ENCODE measurements at places on chromosomes 5 and 9. TPM values are rescaled to one million over a fixed set of nuclear protein-coding genes. Genes with fewer than 3 reads are reported as not detected.
A peak's percentile ranks its signal among the peaks of the same experiment; 100 is the strongest.

DNA sequence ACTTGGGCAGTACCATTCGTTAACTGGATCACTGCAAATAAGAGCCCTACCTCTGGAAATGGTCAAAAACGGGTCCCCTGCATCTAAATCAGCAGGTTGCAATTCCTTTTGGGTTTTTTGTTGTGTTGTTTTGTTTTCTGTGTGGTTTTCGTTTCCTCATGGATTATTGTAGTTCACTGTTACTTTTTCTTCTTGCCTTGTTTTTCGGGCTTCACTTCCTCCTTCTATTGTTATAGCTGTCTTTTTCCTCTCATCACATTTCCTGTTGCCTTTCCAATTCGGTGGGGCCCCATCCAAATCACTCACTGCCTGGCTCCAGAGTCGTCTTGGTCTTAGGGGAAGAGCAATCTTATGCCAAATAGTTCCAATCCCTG is 8.7 kb upstream of the SSBP2 start:
- DNase-seq, result no peak
- peak overlapping the region; percentile 46 for H3K4me3 ChIP-seq
- H3K4me1 ChIP-seq, result peaks cover 16% of the 10 kb centered on the region
- H3K27ac ChIP-seq, result no peak overlapping the region

DNA sequence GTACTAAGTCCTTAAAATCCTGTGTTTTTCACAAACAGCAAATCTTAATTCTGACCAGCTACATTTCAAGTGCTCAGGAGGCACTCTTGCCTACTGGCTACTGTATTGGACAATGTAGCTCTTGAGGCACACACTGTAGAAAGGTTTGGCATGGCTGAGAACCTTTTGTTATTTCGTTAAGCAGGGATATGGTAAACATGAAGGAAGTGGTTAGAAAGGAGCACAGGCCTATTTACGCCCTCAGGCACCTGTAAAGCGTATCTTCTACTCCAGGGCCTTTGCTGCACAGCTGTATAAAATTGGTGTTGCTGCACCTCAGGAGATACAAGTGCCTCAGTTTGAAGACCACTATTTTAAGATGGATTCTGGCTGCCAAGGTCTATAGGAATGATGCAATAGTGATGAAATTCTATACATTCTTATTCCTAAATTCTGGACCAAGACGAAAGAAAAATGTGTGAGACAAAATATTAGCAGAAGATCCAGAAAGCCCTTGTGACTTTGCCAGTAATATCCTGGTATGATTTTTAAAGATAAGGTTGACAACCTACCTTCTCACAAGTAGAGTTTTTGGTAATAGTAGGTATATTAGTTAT is 9.3 kb upstream of the OTULIN start:
- no peaks in the 10 kb centered on the region for H3K27me3 ChIP-seq
- DNase-seq, result no peak
- H3K4me1 ChIP-seq, result no peaks in the 10 kb centered on the region
- no peaks in the 10 kb centered on the region for H3K36me3 ChIP-seq
- no peak overlapping the region for H3K27ac ChIP-seq

GRCh38 chr5:108728566-108729241 is 19.0 kb upstream of the FER start:
- peak; percentile 53 for DNase-seq
- H3K36me3 ChIP-seq, result no peaks in the 10 kb centered on the region
- H3K27me3 ChIP-seq, result no peaks in the 10 kb centered on the region
- H3K27ac ChIP-seq, result peak overlapping the region; percentile 94

DNA sequence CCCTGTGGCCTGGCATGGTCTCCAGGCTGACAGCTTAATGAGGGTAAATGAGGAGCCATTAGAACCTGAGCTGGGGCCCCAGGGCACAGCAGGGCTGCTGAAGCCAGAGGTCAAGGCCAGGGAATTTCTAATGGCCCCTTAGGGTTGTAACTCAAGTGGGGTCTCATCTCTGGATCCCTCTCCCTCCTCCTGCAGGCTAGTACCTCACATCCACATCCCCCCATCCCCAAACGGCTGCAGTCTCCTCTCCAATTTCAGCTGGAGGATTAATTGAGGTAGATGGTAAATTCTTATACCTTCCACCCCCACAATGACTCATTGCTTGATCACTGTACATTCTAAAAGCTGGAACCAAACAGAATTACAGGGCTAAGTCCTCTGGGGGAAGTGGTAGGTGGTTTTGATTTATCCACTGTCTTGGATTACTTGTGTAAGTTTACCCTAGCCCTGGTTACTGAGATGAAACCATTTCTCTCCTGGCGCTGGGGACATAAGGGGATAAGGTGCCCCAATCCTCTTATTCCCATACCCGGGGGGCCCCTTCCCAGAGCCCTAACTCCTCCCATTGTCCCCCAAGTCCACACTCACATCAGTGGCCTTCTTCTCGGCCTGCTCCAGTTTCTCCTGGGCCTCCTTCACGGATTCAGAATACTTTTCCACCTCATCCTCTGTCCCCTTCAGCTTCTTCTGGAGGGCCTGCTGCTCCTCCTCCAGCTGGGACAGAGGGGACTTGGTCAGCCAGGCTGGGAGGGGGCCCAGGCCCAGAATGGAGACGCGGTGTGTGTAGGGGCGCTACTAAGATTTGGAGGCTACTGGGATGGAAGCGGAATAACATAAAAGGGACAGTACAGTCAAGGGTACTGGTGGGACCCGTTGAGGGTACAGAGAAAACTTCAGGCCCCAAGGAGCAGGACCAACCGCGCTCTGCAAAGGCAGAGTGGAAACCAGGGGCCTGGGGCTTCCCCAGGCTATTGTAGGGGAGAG is 875 bp downstream of the TPM2 start:
- no peaks in the 10 kb centered on the region for H3K36me3 ChIP-seq
- no peaks in the 10 kb centered on the region for H3K27me3 ChIP-seq
- DNase-seq, result no peak
- H3K4me1 ChIP-seq, result peaks cover 14% of the 10 kb centered on the region

- no peak overlapping the region for H3K27ac ChIP-seq
- no peak overlapping the region for H3K4me3 ChIP-seq
- H3K36me3 ChIP-seq, result no peaks in the 10 kb centered on the region
- no peaks in the 10 kb centered on the region for H3K27me3 ChIP-seq
- H3K4me1 ChIP-seq, result peaks cover 45% of the 10 kb centered on the region
- peak; percentile 35 for DNase-seq
These were observed 6.4 kb upstream of the AGPAT2 start for GRCh38 chr9:136693490-136694162.

DNA sequence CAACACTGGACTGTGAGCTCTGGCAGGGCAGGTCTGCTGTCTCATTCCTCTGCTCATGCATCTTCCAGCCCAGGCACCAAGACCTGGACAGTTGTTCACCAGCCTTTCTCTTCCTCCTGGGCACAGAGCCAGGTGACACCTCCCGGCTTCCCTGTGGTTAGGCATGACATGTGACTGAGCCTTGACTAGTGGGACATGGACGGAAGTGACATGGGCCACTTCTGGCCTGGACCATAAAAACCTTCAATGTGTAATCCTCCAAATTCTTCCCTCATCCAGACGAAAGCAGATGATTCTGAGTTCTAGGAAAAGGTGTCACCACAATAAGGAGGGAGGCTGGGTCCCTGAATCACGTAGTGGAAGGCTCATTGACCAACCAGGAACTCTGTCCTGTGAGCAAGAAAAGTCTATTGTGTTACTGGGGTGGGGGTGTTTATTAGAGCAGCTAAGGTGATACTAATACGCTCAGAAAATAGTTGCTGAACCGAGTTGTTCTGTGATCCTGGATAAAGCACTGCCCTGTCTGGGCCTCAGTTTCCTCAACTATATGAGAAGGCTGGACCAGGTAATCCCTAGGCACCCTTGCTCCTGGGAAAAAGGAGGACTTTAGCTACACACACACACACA is 26.6 kb upstream of the CRB2 start:
- H3K36me3 ChIP-seq, result no peaks in the 10 kb centered on the region
- no peaks in the 10 kb centered on the region for H3K27me3 ChIP-seq
- H3K4me1 ChIP-seq, result peaks cover 15% of the 10 kb centered on the region
- H3K27ac ChIP-seq, result no peak overlapping the region
- H3K4me3 ChIP-seq, result no peak overlapping the region

DNA sequence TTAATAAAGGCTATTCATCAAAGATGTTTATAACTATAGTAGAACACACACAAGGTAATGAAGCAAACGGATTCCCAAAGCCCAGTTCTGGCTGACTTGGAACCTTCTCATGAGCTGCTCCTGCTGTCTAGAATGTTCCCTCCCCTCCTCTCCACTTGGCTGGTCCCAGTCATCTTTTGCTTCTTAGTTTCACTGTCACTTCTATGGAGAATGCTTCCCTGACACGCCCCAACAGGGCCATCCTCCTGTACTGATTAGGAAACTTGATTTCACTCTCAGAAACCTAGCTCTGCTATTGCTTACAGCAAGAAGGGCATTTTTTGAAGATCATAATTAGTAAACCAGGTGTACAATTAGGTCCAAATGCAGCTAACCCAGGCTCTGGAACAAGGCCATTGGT is 3.2 kb upstream of the RAPGEF1 start:
- H3K36me3 ChIP-seq, result no peaks in the 10 kb centered on the region
- peak overlapping the region; percentile 77 for H3K27ac ChIP-seq
- no peak for DNase-seq
- no peaks in the 10 kb centered on the region for H3K27me3 ChIP-seq
- H3K4me1 ChIP-seq, result peaks cover 43% of the 10 kb centered on the region

DNA sequence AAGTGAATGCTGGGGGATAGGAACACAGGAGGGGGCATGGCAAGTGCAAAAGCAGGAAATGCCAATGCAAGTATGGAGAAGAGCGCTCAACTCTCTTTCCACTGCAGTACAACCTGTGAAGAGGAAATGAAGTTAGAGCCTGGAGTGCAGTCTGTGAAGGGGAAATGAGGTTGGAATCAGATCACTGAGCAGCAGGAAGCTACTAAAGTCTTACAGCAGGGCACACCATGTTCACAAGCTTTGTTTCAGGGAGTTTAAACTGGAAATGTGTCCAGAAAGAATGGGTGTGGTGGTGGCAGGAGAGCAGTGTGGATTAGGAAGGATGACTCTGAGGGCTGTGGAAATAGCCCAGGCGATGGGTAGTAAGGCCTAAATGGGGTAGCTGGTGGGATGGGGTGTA is 15.4 kb downstream of the ARHGEF37 start:
- H3K36me3 ChIP-seq, result no peaks in the 10 kb centered on the region
- no peak for DNase-seq
- no peak overlapping the region for H3K27ac ChIP-seq
- H3K4me1 ChIP-seq, result no peaks in the 10 kb centered on the region

DNA sequence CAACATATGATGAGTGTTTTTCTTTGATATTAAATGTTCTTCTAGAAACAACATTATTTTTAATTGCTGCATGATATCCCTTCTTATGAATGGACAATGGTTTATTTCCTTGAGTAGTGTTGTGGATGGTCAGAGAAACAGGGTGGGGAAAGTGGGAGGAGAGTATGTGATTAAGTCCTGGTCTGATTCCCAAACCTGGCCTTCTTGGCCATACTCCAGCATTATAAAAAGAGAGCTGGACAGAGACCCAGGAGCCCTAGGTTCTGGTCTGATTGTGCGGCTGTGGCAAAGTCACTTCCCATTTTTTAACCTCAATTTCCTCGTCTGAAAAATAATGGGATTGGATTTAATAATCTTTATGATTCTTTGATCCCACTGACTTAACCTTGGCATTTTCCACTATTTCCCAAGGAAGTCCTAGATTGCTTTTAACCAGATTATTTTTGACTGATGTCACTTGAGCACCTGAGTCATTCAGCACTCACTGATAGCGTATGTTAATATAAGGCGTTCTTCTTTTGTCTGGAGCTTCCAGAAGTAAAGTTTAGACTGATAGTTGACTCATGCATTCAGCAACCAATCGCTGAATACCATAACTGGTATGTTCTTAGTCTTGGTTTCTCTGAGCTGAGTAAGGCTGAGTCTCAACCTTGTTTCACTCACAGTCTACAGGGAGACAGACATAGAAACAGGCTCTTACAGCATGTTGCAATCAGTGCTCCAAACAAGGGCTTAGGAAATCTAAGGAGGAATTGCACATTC is 26.2 kb downstream of the OSMR start:
- H3K4me3 ChIP-seq, result no peak overlapping the region
- no peaks in the 10 kb centered on the region for H3K36me3 ChIP-seq
- H3K27me3 ChIP-seq, result peaks cover 19% of the 10 kb centered on the region

DNA sequence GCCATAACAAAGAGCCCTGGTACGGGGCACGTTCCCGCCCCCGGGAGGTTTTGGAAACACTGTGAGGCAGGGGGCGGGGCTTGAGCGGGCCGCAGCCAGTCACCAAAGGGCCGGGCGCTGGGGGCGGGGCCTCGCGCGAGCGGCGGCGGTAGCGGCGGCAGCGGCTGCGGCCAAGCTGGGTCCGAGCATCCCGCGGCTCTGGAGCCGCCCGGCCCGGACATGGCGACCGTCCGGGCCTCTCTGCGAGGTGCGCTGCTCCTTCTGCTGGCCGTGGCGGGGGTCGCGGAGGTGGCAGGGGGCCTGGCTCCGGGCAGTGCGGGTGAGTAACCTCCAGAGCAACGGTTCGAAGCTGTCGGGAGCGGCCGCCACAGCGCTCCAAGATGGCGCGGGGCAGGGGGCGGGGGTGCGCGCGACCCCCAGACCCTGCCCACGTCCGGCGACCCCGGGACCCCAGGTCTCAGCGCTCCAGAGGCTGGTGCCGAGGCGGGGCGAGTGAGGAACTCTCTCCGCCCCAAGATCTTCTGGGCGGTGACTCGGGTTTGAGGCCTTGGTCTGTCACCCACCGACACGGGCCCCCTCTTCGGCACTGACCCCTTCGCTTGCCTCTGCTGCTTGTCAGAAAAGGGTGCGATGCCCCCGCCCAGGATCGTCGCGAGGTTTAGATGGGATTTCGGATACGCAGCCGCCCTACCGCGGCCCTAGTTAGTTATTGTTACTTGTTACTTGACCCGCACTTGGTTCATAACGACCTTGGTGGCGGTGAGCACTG is at the start of gene RECK:
Gene RECK (plus strand): TSS at position 134 of the 769 bp plus-strand sequence. CDS start 86 bp downstream, at position 220.
- peaks cover 25% of the 10 kb centered on the region for H3K4me1 ChIP-seq
- H3K27me3 ChIP-seq, result peaks cover 3% of the 10 kb centered on the region
- peak; percentile 64 for DNase-seq
- peak within 1 kb of the TSS; percentile 68 for H3K4me3 ChIP-seq
- peak within 1 kb of the TSS; percentile 39 for H3K27ac ChIP-seq

GRCh38 chr9:2087500-2088313 is 72.6 kb downstream of the SMARCA2 start:
- no peaks in the 10 kb centered on the region for H3K27me3 ChIP-seq
- H3K27ac ChIP-seq, result no peak overlapping the region
- peak; percentile 35 for DNase-seq
- peaks cover 100% of the 10 kb centered on the region for H3K36me3 ChIP-seq
- no peaks in the 10 kb centered on the region for H3K4me1 ChIP-seq

DNA sequence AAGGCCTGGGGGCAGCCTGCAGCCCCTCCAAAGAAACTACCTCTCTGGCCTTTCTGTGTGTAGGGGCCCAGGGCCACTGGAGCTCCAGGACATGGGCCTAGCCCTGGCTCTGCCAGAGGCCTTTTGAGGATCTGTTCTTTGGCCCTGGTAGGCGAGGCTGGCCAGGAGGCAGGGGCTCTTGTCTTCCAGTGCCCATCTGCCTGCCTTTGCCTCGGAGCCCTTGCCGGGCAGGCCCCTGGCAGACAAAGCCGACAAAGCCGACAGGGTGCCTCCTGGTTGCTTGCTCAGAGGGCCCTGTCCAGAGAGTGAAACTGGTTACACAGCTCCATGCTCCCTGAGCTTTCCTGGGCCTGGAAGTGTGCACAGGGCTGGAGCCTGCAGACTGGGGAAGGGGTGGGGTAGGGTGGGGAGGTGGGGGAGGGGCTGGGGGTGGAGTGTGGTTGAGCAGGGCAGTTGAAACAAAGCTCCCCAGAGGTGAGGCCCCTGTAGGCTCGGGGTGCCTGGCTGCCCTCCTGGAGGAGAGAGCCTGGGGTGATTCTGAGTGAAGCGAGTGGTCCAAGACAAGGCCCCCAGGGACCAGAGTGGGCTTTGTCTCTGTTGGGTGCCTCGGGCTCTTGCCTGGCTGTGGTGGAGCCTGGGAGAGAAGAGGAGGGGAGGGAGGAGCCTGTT is 29.3 kb downstream of the PTPA start:
- H3K36me3 ChIP-seq, result peaks cover 56% of the 10 kb centered on the region
- H3K4me3 ChIP-seq, result peak overlapping the region; percentile 73
- no peak for DNase-seq
- H3K27ac ChIP-seq, result peak overlapping the region; percentile 99
- H3K27me3 ChIP-seq, result no peaks in the 10 kb centered on the region

CSNK1A1 gene
- polyA plus RNA-seq, result 103 TPM

PAPPA gene
- polyA plus RNA-seq, result not detected

All from CD14-positive monocyte (primary cell).